IPS-NIHi11 (cell line): ENCODE measurements at places on chromosomes 12 and 14.

DNA sequence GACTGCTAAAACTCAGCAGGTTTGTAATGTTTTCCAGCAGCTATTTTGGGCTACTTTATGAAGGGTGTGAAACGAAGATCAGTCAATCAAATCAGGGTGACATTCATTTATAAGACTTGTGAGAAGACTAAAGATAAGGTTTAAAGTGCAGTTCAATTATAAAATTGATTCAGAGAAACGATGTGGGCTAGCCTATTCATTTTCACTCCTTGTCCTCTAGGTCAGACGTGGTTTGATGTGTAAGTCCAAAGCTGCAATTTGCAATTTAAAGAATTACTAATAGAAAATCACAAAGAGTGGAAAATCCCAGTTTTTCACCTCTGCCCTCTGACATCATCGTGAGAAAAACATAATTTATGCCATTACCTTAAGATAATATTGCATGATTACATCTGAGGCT lies 243.5 kb upstream of the NOVA1 start:
- no peak for DNase-seq

GRCh38 chr12:85325442-85325841 lies 45.4 kb downstream of the ALX1 start:
- no peak for DNase-seq

- DNase-seq: peak; percentile 21
These were observed 38.0 kb upstream of the PPFIA2 start for GRCh38 chr12:81797100-81797499.

- no peak for DNase-seq
These were observed 202.2 kb upstream of the HMGA2 start for GRCh38 chr12:65622056-65622455.

GRCh38 chr14:39766397-39767000 lies 334.3 kb upstream of the FBXO33 start:
- DNase-seq: peak; percentile 17
